ENCODE measurements at places on chromosomes 12 and 14.

DNA sequence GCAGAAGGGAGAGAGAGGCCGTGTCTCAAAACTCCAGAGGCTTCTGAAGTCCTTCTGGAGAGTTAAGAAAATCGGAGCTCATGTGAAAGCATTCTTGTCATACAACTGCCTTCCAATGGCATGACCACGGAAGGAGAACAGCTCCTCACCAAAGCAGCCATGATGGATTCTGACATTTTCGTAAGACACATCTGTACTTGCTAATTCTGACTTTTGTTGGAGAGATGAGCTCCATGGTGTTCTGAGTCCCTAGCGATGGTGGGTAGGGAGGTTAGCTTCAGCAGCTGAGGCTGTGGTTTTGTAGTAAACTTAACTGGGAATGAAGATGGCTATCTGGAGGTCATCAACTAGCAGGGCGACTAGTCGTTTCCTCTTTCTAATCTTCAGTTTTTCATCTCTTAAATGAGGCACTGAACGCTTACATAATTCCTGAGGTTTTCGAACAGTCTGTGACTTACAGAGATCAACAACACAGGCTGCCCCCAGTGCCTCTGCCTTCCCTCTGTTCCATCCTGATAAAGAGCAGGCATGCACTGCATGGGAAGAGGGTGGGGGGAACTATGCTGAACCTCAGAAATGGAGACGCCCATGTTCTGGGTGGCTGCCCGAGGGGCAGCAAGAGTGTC is 28.6 kb upstream of the DICER1 start:
- no peak for DNase-seq

GRCh38 chr14:58731465-58732293 is 93.9 kb downstream of the DACT1 start:
- DNase-seq = no peak

DNA sequence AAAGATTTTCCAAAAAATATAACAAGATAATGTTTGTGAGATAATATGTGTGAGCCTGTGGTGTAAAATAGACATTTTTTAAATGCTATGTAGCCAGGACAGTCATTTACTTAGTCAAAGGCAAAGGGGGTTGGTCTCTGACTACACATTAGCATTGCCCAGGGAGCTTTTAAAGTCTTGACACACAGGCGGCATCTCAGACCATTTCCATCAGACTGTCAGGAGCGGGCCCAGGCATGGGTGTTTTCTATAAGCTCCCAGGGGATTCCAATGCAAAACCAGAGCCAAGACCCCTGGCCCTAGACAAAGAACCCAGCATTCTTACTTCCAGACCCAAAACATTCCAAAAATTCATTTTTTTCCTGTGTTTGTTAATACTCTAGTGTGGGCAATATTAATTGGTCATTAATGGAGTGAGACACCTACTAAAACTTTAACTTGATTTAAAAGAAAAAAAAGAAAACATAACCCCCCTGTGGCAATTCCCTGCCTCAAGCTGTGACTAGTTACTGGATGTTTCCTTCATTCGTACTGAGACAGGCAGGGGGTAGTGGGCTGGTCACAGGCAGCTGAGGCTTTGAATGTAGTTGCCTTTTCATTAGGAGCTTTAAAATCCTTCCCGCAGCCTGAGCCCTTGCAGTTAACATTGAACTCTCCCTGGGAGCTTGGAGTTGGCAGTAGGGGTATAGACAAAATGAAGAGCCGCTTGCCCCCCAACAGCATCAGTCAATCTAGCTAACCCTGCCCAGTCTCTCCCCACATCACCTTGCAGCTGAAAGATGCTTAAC is 103.7 kb downstream of the CMKLR1 start:
- no peak for DNase-seq

GRCh38 chr14:75230140-75230792 is 48.4 kb upstream of the FOS start:
- peak; percentile 65 for DNase-seq

DNA sequence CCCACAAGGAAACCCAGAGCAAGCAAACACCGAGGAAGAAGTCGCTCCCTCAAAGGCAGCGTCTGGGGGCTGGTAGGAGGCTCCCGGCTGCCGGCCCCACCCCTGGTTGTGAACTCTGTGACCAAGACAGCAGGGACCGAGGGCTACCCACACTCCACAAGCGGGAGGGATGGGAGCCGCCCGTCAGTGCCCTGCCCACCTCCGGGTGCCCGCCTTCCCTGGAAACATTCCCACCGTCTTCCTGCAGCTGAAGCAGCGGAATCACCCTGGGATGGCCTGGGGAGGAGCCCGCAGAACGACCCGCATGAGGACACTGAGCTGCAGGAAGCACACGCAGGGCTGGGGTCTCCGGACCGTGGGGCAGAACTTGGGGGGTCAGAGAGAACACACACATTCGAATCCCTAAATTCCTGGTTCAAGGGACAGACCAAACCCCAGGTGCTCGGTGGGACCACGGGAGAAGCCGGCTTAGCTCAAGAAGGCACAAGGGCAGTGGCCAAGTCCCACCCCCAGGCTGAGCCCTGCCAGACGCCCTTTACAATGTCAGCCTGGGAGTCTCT is 33.5 kb upstream of the C14orf180 start:
- DNase-seq = no peak

- no peak for DNase-seq
These were observed 13.4 kb upstream of the FRMD6 start for GRCh38 chr14:51638071-51638944.

GRCh38 chr12:90366286-90366685 is 588.7 kb downstream of the CCER1 start:
- DNase-seq = no peak

- DNase-seq = no peak
These were observed 8.1 kb upstream of the RNF34 start for GRCh38 chr12:121391619-121392324.

DNA sequence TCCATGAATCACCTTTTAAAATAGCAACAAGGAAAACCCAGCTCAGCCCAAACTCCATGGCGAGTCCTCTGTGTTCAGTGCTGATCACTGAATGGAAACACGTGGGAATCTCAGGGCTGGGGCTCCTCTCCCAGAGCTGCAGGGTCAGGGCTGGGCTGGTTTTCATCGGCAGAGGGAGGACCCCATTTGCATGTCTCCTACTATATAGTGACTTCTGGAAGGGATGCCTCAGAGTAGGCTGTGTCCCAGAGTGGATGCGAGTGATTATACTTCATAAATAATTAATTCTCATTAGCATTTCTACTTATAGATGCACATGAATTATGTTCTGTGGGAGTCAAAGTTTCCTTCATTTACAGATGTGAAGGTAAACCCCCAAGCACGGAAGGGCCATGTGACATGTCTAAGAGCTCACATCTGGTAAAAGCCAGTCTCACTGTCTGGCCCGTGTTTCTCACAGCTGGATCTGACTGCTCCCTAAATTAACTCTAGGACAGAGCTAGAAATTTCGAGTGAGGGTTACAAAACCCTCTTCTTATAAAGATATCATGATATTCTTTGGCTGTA is 685.0 kb downstream of the TMEM121 start:
- DNase-seq = no peak

DNA sequence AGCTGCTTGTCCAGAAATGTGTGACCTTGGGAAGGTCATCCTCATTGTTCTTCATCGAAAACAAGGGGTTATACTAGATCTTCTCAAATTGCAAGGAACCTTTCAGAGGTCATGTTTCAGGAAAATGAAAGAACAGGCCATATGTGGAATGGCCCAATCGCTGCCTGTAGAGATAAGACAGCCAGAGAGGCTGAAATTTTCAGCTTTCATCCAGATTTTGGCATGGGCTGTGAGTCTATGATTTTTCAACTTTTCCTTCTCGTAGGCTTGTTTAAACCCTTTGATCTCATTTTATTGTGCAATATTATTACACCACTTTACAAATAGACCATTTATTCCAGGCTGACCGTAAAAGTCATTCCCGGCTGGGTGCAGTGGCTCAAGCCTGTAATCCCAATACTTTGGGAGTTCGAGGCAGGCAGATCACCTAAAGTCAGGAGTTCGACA is 17.1 kb upstream of the ATXN2 start:
- DNase-seq = no peak

DNA sequence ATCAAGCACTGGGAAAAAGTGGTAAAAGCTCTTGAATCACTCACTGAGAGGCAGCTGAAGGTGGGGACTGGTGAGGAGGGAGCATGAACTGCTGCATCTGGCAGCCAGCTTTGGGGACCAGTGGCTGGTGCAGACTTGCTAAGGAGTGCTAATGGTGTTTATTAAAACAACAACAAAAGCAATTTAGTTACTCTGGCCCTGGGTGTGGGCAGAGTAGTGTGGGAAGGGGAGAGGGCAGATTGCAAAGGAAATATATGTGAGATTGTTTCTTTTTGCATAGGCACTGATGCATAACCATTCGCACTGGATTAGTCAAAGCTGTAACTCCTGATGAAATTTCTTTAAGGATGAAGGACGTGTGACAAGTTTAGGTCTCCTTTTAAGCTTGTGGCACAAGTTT is 8.1 kb downstream of the TXNRD1 start:
- DNase-seq = no peak

DNA sequence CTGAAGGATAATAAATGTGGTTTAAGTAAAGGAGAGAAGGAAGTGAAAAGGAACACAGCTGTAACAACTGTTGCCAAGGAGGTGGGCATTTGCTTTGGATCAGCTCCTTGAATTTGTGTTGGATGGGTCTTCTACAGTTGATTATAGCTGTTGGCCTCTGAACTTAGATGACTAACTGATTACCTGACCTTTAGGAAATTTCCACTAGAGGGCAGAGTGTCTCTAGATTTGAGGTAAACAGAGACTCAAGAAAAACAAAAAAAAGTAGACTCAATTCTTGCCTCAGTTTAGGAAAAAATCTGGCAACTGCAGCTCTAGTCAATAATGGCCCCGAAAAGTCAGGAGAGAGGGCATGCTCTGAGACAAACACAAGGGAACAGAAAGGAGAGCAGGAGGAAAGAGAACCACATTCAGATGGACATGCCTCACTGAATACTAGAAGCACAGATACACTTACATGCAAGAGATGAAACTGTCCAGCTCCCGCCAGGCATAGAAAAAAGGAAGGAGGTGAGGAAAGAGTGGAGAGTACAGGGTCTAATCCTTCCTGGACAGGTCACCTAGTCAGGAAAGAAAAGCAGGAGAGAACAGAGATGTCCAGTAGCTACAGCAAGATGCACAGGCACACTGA is 20.6 kb downstream of the COX14 start:
- DNase-seq = peak; percentile 73

GRCh38 chr12:104643093-104643818 is 186.5 kb downstream of the CHST11 start:
- no peak for DNase-seq

DNA sequence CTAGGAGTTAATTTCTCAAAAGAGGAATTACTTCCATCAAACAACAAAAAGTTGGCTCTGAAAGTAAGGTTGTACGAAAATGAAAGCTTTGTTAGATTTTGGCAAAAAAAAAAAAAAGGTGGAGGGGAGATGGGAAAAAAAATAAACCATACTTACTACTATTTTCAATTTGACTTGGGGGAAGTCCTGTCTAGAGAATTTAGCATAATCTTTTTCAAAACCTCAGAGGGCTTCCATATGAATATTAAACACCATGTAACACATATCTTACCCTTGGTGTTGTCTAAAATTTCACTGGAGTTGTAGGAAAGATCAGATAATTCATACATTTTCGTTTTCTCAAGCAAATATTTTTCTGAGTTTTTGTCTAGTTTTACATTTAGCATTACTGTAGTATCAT is 17.5 kb downstream of the GRIP1 start:
- DNase-seq = no peak

GRCh38 chr12:69120354-69120753 is 119.0 kb upstream of the CPSF6 start:
- no peak for DNase-seq

GRCh38 chr14:68015356-68016254 is 196.0 kb downstream of the RAD51B start:
- no peak for DNase-seq

DNA sequence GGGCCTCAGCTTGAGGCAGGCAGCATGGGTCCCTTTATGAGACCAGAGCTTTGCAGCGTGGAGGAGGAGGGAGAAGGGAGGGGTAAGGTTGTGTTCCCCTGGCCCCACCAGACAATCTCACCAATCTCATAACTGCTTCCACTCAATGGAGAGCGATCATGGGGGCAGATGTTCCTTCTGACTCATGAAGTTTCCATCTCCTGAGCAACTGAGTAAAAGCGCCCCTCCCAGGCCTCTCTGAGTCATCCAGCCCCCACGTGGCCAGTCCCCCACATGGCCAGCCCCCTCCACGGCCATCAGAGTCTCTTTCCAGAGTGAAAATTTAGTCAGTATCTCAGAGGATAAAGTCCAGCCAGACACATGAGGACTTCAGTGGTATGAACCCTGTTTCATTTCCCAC is 39.2 kb upstream of the PLXNC1 start:
- DNase-seq = no peak

GRCh38 chr12:52977170-52977569 is 28.3 kb downstream of the KRT18 start:
- no peak for DNase-seq

DNA sequence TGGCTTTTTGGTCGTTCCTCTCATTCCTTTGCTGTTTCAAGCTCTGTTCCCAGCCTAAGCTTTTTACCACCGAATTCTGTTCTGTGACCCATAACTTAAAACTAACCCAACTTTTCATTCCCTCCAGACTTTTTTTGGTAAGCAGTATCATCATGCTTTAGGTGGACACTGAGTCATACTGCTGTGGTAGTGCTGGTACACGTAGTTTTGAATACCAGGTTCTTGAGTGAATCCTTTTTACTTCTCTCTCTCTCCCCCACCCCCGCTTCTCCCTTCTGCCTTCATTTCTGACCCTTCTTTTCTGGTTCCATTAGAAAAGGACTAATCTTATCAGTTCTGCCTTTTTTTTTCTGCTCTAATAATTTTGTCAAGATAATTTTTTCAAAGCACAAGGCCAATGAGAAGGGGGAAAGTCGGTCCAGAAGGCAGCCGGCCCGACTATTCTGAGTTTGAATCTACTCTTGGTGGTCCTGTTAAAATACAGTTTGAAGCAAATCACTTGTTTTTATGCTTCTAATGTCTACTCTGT is 2.3 kb upstream of the MDM2 start:
- no peak for DNase-seq

DNA sequence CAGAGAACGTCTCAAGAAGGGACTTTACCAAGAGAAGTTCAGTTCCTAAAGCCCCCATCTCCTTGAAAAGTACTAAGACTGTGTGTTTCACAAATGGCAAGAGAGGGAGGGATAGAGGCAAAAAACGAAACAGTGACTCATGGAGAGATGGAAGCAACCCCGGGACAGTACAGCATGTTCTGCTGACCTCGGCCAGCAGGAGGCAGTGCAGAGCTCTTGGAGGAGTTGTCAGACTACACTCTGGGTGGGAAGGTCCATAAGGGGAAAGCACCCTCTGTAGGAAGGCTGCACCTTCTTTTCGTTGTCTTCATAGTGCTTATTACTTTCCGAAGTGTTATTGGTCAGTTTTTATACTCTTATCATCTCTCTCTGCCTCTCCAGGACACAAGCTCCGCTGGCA is 525.2 kb upstream of the CCDC196 start:
- DNase-seq = peak; percentile 90

- DNase-seq = no peak
These were observed 107.3 kb upstream of the RTL1 start for GRCh38 chr14:101010835-101011234.

GRCh38 chr12:119603767-119604166 is 10.2 kb downstream of the TMEM233 start:
- DNase-seq = no peak

GRCh38 chr14:36520601-36521525 is 831 bp upstream of the NKX2-1 start:
- no peak for DNase-seq

- DNase-seq = no peak
These were observed 1260.3 kb downstream of the TMEM121 start for GRCh38 chr14:106786697-106787096.

Data from Karpas-422 (cell line).